Tibial artery (tissue), 4 donors: ENCODE measurements at places on chromosomes 5 and 9.
A peak's percentile ranks its signal among the peaks of the same experiment; 100 is the strongest.

GRCh38 chr5:180003127-180003526 is 68.4 kb downstream of the RNF130 start:
- no peak for DNase-seq

DNA sequence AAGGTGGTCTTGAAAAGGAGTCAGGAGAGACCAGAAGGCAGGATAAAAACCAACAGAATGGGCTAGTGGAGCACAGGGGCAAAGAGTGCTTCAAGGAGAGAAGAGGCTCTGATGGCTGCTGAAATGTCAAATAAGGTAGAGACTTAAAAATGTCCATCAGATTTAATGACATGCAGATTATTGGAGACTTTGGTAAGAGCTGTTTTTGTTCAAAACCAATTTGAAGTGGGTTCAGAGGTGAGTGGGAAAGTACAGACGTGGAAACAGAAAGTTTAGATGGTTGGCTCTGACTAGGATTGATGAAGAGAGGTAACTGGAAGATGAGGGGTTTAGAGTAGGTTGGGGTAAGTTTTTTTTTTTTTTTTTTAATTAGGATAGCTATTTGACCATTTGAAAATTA is 14.1 kb downstream of the SLC25A46 start:
- no peak for DNase-seq

DNA sequence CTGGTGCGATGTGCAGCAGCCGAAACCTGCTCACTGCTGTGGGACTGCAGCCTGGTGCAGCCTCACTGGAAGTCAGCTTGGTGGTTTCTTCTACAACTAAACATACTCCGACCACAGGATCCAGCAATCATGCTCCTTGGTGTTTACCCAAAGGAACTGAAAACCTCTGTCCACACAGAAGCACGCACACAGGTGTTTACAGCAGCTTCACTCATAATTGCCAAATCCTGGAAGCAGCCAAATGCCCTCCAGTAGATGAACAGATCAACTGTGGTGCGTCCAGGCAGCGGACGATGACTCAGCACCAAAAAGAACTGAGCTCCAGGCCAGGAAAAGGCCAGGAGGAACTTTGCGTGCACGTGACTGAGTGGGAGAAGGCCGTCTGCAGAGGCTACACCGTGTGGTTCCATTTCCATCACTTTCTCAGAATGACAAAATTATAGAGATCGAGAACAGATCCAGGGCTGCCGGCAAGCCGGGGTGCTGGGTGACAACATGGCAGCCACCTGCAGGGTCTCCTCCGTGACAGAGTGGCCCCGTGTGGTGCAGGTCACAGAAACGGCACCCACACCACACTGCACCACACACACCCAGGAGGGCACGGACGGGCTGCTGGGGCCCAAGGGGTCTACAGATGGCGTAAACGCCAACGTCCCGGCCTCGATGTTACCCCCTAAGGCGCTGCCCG is 23.1 kb upstream of the NSMF start:
- peak; percentile 67 for DNase-seq

GRCh38 chr9:15735083-15735857 is 182.4 kb downstream of the CCDC171 start:
- no peak for DNase-seq
